Putamen (tissue), 1 donor: ENCODE measurements at places on chromosomes 7 and 10.

DNA sequence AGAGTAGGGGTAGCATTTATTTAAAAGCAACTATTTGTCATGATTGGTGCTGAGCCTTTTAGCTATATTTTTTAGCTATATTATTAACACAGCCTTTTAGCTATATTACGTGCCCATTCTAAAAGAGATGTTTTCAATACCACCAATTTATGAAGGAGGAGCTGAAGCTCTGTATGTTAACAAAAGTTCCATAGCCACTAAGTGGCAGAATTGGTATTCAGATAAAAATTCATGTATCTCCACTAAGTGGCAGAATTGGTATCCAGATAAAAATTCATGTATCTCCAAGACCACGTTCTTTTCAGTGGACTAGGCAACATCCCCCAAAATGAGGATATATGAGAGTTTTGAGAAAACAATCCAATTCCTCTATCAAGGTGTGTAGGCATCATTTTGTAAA, 268.6 kb downstream of the HGF start:
- DNase-seq, result no peak

GRCh38 chr7:94882891-94883290, 24.5 kb upstream of the PPP1R9A start:
- DNase-seq, result no peak

DNA sequence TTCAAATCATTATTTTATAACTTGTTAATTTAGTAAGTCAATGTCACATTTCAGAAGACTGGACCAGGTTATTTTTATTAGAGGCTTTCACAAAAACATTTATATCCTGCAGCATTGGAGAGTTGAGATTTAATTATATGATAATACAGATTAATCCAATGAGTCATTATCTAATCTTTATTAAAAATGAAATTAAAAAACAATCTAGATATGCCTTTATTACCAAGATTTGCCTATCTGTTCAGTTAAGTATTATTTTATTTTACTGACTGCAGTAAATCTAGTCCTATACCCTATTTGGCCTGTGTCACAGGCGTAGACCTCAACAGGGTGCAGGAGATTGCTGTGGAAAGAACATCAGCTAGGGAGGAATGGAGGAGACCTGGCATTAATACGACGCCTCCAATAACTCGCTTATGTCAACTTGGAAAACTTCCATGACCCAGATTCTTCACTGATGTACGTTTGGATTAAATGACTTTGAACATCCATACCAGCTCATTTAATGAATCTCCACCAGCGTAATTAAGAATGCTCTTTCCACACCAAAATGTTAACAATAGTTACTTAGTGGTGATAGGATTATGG, 18.2 kb downstream of the PAXIP1 start:
- DNase-seq, result peak; percentile 42

DNA sequence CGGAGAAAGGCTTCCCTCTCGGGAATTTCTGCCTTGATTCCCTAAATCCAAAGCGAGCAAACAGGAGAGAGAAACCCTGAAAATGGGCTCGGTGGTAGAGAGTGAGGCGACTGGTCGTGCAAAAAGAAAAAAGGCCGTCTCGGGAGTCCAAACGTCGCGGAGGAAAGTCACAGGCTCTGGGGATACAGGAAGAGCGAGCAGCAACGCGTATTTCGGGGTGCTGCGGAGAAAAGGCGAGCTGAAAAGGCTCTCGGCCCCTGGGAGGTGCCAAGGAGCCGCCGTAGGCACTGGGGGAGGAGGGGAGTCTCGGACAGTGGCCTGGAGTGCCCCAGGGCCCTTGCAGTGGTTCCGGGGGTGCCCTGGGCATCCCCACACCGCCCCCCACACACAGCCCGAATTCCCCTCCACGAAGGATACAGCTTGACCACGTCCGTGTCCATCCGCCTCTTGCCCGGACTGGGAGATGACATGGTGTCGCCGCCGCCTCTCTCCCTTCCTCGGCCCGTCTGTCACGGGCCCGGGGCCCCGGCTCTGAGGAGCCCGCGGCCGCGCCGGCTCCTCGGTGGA, 591 bp downstream of the UBE2H start:
- DNase-seq, result peak; percentile 56

DNA sequence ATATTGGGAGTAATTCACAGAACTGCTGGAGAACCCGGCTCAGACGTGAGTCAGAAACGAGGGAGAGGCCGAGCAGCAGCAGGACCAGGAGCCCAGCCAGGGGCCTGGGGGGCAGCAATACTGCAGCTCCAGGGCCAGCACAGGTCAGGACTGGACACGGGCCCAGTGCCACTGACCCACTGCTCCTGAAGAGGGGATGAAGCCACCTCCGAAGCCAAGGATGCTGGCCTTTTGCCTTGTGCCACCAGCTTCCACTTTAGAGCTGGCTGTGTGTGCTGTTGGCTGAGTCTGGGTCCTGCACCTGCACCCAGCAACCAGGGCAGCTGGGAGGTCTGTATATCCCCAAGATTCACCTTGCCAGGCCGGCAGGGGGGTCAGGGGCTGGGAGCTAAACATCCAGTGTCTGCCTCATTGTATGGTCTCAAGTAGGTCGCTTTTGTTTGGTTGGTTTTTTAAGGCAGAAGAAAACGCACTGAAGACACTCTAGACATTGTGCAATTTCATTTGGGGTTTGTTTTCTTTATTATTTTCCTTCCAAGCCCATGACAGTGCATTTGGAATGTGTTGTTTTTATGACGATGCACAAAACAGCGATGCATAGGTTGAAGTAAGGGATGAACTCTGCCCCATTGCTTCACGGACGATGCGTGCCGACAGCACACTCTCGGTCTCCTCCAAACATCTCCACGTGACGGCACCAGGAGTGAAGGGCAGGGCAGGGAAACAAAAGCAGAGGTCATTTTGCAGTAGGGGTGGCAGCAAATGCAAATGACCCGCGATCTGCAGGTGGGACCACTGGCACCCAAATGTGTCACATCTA, 27.7 kb upstream of the INSIG1 start:
- DNase-seq, result no peak

DNA sequence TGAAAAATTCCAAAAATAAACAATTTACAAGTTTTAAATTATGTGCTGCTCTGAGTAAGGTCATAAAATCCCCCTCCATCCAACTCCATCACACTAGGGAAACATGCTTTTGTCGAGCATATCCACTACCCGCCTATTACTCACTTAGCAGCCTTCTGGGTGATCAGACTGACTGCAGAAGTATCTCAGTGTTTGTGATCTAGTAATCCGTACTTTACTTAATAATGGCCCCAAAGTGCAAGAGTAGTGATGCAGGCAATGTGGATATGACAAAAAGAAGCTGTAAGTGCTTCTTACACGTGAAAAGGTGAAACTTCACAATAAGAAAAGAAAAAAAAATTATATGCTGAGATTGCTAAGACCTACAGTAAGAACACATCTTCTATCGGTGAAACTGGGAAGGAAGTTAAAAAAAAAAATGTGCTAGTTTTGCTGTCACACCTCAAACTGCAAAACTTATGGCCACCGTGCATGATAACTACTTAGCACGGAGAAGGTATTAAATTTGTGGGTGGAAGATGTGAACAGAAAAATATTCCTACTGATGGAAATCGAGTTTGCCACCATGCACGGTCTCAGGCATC, 43.2 kb downstream of the SEMA3C start:
- DNase-seq, result no peak

DNA sequence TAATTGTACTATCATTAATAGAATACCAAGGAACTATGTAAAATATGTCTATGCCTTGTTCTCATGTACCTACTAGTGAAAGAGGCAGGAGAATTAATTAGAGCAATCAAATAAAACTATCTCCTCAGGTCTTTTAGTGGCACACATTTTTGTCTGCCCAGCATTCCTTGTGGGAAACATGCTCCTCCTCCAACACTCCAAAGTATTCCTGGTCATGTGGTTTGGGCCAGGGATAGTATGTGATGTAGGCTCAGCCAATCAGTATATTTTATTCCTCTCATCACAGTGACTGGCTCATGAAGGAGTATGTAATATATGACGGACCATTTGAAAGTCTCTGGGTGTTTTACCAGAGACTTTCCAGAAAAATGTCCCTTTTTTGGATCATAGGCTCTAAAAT, 16.7 kb upstream of the SYPL1 start:
- DNase-seq, result no peak

DNA sequence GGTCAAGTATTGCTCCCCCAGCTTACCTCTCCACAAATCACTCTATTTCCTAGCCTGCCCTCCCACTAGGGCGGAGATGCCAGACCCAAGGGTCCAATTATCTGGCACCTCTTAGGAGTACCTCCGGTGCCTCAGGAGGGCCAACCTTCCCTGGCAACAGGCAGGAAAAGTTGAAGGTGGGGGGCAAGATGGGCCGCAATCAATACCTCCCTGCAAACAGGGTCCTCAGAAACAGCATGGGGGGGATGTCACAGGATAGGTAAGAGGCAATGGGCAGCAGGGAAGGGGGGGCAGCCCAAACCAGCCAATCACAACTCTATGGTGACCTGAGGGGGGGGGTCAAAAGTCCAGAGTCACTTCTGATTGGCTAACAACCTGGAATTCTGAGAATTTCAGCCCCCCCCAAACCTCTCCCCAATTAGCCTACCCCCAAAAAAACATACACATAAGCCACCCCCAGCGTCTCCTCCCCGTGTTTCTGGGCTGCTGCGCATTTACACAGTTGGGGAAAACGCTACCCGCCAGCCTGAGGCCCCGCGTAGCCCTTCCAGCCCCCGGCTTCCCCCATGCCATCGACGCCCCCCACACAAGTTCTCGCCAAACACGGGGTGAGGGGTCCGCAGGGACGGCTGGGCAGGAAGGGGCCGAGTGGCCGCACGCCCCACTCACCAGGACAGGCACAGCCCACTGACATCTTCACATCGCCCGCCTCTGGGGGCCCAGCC, 589 bp downstream of the LDB1 start:
- no peak for DNase-seq

- no peak for DNase-seq
Observed at GRCh38 chr10:71948496-71949067, 15.6 kb upstream of the CHST3 start.

- DNase-seq, result no peak
Observed at GRCh38 chr7:107606303-107606702, 26.3 kb downstream of the BCAP29 start.

GRCh38 chr7:75722373-75722772, 16.4 kb downstream of the HIP1 start:
- DNase-seq, result no peak

DNA sequence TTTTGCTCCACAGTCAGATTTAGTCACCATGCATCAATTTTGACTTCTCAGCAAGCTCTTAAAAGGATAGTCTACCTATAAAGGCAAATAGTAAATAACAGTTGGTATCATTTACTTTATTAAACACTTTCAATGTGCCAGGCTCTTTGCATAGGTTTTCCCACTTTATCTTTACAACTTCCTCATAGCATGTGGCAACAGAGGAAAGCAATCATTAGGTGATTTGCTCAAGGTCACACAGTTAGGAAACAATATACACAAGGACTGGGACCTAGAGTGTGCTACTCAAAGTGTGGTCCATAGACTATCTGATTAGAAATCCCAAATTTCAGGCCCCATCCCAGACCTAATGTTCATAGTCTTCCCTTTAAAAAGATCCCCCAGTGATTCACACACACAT, 212.3 kb downstream of the MTERF1 start:
- no peak for DNase-seq

- DNase-seq, result no peak
Observed at GRCh38 chr7:50449501-50449880, 659 bp downstream of the FIGNL1 start.

GRCh38 chr7:96952974-96953391, 52.4 kb upstream of the DLX6 start:
- DNase-seq, result no peak

GRCh38 chr7:105345725-105346124, 43.0 kb downstream of the SRPK2 start:
- DNase-seq, result no peak

GRCh38 chr10:22473044-22473443, 127.7 kb downstream of the SPAG6 start:
- DNase-seq, result peak; percentile 33

DNA sequence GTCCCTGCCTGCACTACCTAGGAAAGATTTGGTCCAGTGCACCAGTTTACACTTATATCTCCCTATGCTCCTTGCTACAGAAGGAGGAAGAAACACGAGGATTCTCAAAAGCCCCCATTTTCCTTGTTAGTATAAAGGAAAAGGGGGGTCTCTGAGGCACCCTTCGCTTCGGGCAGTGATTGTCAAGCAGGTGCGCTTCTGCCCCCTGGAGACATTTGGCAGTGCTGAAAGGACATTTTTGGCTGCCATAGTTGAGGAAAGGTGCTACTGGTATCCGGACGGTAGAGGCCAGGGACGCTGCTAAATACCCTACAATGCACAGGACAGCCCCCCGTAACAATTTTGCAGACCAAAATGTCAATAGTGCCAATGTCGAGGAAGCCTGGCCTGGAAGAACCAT, 193.7 kb downstream of the GFRA1 start:
- no peak for DNase-seq

GRCh38 chr10:99926925-99927720, 82.6 kb downstream of the DNMBP start:
- no peak for DNase-seq

GRCh38 chr10:122197611-122198222, 73.4 kb upstream of the BTBD16 start:
- DNase-seq, result no peak

- no peak for DNase-seq
Observed at GRCh38 chr7:7996568-7996967, 28.0 kb downstream of the GLCCI1 start.

DNA sequence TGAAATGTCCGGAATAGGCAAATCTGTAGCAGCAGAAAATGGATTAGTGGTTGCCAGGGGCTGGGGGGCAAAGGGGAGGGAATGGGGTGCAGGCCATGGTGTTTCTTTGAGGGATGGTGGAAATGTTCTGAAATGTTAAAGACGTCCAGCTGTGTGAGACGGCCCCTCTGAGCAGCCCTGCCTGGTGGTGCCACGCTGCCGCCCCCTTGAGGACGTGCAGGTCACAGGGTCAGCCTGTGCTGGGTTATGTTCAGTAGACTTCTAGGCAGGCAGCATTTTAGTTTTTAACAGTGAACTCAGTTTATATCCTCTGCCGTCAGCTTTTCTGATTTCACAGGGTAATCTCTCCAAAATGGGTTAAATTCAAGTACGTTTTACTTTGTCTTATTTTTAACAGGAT, 9.4 kb downstream of the NUB1 start:
- DNase-seq, result no peak

DNA sequence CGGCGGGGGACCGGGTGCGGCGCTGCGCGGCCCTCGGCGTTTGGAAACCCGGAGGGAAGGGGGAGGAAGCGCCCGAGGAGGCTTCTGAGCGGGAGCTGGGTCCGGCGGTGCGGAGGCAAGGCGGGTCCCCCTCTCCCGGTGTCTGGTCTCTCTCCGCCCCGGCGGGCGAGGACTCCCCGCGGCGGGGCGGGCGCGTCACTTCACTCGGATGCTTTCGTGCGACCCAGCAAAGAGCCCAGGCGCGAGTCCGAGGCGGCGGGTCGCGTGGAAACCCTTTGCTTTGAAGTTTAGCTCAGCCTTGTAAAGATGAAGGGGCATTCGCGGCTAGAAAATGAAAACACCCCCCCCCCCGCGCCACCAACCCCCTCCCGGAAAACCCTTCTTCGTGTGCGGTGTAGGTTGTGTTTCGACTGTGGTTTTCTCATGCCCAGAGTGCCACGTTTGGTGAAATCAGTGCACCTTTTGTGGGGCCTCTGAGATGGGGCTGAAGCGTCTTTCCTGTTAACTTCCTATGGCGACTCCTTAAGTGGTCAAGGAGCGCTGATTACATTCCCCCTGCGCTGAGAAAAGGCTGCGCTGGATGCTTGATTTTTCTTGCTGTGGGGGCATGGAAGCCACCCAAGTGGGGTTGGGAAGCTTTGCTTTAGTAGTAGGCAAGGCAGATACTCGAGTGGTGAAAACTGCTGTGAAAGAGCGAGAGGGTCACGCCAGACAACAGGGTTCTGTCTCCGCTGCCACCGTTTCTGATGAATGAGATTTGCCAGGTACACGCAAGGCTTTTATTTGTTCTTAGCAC, 876 bp downstream of the GNAI1 start:
- no peak for DNase-seq

GRCh38 chr7:117973975-117974374, 100.7 kb upstream of the CTTNBP2 start:
- no peak for DNase-seq
